ENCODE measurements at places on chromosomes 7 and 10.

- no peak for DNase-seq
Measured at GRCh38 chr10:80491251-80492102, 37.4 kb downstream of the TSPAN14 start.

DNA sequence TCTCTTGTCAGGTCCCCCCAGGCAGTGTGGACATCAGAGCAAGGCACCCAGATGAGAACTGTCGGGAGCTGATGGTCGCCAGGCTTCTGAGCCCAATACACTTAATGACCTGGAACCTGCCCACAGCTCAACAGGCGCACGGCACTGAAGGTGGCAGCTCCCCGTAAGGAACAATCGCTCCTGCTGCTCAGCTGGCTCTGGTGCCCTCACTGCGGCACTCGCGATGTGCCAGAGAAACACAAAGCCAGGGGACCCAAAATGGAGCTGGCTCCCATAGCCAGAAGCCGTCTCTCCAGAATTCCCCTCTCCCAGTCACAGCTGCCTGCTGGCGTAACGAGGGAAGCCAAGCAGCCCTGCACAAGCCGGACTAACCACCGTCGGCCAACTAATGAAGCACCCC is 6.3 kb downstream of the CALN1 start:
- DNase-seq: no peak

GRCh38 chr10:129525401-129525801 is 58.4 kb downstream of the MGMT start:
- DNase-seq: no peak

- DNase-seq: no peak
Measured at GRCh38 chr10:6072215-6072934, 10.2 kb upstream of the IL2RA start.

DNA sequence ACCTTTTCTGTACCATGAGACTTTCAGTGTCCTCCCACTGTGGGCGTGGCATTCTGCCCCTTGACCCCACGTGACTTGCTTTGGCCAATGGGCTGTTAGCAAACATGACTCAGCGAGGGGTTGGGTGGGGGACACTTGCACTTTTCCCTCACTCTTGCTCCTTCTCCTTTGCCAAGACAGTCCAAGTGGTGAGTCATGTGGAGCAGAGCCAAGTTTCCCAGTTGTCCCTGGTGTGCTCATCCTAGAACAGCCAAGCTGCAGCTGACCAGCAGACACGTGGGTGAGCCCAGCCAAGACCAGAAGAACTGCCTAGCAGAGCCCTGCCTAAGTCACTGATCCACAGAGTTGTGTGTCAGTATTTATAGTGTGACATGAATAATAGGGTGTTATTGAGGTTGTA is 82.8 kb upstream of the CPXM2 start:
- no peak for DNase-seq

GRCh38 chr10:70167246-70167645 is 3.1 kb downstream of the SAR1A start:
- no peak for DNase-seq

DNA sequence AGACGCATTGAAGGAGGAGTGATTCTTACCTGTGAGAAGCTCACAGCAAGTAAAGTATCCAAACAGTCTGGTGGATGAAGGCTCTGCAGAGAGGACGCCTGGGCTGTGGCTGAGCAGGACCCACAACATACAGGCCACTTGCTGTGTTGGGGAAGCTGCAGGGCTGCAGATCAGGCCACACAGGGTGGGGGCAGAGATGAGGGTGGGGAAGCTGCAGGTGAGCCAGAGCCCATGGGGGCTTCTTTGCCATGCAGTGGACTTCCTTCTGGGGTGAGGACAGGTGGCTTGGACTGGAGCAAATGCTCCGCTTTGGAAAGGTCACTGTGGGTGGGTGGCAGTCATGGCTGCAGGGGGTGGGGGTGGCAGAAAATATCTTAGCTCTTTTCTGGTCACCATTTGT is 214.8 kb downstream of the GLRX3 start:
- no peak for DNase-seq

- DNase-seq: no peak
Measured at GRCh38 chr7:106979551-106980357, 64.8 kb upstream of the PRKAR2B start.

DNA sequence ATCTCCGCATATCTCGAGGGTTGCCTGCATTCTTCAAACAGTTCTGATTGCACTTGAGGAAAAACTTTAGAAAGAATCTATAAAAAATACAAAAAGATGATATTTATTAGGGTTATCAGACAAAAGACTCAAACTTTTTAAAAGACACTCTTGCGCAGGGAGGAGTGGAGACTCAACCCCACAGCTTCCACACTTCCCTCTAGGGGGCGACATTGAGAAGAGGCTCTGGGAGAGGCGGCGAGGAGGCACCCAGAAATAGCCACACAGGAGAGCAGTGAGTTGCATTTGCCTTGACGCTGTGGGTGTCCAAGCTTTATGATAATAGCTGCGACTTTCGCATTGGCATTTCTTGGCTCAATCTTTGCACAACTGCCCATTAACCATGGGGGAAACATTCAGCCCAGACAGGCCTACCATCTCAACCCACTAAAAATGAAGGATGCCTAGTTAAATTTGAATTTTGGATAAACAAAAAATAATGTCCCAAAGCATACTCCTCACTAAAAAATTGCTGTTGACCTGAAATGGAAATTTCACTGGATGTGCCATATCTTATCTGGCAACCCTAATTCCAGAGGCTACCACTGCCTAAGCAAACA is 86.2 kb downstream of the EBF3 start:
- peak; percentile 50 for DNase-seq

- no peak for DNase-seq
Measured at GRCh38 chr7:30238721-30239441, 45.5 kb upstream of the ZNRF2 start.

GRCh38 chr7:99132595-99133321 is 11.2 kb downstream of the SMURF1 start:
- no peak for DNase-seq

- no peak for DNase-seq
Measured at GRCh38 chr7:50614721-50615518, 49.7 kb upstream of the DDC start.

DNA sequence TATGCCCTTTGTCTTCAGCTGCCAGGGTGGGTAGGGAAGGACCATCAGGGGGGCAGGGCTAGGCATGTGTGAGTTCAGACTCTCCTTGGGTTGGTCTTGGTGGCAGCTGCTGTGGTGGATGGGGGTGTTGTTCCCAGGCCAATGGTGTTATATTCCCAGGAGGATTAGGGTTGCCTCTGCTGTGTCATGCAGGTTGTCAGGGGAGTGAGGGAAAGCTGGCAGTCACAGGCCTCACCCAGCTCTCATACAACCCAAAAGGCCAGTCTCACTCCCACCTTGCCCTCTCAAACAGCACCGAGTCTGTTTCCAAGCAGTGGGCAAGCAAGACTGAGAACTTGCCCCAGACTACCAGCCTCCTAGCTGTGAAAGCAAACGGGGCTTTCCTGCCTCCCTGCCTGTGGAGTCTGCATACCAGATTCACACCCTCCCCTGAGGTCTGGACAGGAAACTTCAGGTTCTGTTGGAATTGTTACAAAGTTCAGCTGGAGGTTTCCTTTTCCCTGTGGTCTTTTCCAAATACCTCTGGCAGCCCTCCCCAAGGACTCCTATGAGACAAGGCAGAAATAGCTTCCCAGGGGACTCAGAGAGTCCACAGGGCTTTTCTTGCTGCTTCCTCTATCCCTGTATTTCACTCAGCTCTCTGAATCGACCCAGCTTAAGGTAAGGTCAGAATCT is 1.4 kb downstream of the HYAL4 start:
- no peak for DNase-seq

GRCh38 chr10:101444058-101444898 is 90.3 kb downstream of the BTRC start:
- DNase-seq: no peak

GRCh38 chr7:16754856-16755317 is 1.3 kb downstream of the TSPAN13 start:
- DNase-seq: no peak

DNA sequence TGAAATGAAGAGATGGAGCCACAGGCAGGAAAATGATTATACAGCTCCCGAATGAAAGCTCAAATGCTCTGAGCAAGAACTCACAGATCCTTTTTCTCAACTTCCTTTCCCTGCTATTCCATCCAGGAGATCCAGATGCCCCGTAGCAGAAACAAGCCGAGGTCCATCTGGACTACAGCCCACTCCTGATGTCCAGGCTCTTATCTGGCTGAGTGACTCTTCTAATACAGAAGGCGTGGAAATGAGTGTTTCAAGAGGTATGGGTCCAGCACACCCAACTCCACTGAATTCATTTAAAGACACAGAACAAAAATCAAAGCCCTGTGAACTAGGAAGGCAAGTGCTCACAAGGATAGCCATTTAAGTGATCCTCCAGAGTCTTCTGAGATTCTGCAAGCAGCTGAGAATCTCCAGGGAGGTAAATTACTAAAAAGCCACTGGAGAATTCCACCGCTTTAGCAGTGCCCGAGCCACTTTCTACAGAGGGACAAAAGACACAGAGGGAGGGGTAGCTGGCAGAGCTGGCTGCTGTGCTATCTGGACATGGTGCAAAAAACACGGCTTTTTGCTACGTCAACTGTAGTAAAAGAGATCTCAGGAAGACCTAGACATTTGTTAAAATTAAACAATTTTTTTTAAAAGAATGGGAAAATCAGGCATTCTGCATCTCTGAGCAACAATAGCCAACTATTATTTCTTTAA is 24.5 kb downstream of the FAM171A1 start:
- peak; percentile 73 for DNase-seq

GRCh38 chr7:20302891-20303290 is 27.8 kb upstream of the ITGB8 start:
- DNase-seq: no peak

DNA sequence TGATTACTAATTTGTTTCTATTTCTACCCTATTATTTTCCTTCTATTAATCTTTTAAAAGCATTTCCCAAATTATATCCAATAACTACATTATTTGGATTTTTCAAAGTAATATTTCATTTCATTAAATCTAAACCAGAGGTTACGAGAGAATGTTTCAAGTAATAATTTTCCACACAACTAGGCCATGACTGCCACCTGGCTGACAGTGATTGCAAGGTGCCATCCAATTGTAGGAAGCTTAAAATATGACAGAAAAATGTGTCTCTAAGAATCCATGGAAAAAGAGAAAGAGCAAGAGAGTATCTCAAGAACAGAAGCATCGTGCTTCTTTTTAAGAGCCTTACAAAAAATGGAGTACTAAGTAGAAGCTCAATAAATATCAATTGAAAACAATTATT is 48.7 kb downstream of the TPK1 start:
- DNase-seq: no peak

- DNase-seq: no peak
Measured at GRCh38 chr10:8852546-8852945, 798.1 kb downstream of the GATA3 start.

GRCh38 chr7:131921016-131921415 is 364.6 kb upstream of the PODXL start:
- no peak for DNase-seq

- DNase-seq: no peak
Measured at GRCh38 chr10:56469482-56469881, 108.4 kb upstream of the ZWINT start.

DNA sequence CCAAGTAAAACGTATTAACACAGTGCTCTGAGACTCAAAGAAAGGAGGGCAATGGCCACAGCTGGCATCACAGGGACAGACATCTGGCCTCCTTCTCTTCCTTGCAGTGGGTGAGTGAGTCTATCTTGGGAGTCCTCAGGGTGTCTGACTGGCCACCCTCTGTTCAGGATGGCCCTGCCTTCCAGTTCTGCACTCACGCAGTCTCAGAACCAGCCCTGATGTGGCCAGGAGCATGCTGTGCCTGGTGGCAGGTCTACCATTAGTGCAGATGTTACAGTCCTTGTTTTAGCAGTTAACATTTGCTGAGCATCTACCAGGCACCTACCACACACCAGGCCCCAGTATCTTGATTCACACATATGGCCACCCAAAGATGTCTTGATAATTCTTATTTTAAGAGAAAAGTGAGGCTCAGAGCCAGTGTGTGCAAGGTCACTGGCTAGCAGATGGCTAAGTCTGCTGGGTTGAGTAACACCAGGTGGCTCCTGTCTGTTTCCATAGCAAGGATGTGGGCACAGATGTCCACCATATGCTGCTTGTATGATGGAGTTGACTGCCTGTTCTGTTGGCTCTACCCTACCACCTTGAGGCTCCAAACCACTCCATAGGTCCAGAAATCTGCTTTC is 23.2 kb upstream of the ARHGAP22 start:
- DNase-seq: peak; percentile 60

- DNase-seq: no peak
Measured at GRCh38 chr7:50920031-50920635, 137.4 kb upstream of the GRB10 start.

GRCh38 chr10:43006490-43006889 is 70.4 kb upstream of the RET start:
- no peak for DNase-seq

DNA sequence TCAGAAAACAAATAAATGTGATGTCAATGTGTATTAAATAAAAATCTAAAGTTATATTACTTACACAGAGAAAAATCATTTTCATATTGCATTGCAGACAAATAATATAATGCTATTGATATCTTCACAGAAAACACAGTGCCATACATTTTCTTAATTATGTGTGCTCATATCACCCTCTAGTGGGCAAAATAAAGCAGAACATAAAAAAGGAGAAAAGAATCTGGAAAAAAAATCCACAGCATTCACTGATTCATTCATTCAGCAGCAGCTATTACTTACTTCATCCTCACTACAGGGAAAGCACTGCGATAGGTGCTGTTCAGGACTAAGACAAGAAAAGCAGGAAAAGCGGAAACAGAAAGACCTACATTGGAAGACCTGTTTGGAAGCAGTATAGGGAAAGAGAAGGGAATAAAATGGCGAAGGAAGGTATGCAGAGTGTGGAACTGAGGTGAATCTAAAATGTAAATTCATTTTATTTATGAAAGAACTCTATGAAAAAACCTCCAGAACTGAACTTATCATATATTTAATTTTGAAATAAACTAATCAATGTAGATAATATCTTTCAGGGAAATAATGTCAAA is 73.2 kb downstream of the POT1 start:
- DNase-seq: peak; percentile 37

DNA sequence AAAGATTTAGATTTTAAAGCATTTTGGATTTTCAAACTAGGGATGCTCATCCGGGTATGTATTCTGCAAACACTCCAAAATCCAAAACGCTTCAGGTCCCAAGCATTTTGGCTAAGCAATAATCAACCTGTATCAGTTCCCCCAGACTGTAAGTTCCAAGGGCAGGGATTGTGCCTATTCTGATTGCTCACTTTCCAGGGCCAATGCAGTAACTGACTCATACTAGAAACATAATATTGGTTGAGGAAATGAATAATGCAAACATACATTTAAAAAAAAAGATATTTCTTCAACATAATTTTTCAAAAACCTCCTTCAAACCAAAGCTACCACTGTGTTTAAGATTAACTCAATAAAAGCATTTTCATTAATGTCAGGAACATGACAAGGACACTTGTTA is 69.5 kb downstream of the HIBADH start:
- DNase-seq: no peak

DNA sequence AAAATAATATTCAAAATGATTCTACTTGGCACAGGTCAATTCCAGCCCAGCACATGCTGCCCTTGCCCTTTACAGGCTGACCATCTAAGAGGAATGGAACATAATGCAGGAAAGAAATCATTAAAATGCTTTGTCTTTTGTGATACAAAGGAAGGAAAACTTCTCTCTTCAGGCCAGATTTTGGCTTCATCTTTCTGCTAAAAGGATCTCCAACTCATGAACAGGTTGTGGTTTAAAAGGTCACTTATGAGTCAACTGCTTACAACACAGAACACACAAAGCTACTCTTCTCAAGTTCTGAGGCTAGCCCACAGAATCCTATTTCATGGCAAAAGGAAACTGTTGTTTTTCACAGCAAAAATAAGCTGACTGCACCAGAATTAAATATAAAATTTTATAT is 197.1 kb downstream of the DOCK4 start:
- no peak for DNase-seq

GRCh38 chr10:30413996-30414576 is 19.9 kb upstream of the MAP3K8 start:
- DNase-seq: peak; percentile 64
